Gastrocnemius medialis (tissue), 4 donors: ENCODE measurements at places on chromosomes 11 and 22.
A peak's percentile ranks its signal among the peaks of the same experiment; 100 is the strongest.

DNA sequence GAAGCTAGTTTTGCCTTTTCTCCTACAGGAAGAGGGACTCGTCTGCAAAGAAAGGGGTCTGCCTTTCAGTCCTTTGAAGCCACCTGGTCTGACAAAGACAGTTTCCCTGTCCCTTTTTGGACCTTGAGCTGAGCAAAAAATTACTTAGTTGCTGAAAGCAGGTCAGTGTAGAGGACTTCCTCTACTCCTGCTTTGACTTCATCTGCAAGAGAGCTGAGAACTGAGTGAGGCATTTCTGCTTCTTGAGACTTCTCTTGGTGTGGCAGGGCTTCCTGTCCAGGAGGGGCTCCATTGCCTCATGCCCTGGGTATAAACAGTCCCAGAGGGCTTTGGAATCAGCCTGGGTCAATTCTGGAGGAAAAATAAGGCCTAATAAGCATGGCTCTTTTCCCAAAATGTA, 73.1 kb downstream of the ZNRF3 start:
- DNase-seq: no peak

DNA sequence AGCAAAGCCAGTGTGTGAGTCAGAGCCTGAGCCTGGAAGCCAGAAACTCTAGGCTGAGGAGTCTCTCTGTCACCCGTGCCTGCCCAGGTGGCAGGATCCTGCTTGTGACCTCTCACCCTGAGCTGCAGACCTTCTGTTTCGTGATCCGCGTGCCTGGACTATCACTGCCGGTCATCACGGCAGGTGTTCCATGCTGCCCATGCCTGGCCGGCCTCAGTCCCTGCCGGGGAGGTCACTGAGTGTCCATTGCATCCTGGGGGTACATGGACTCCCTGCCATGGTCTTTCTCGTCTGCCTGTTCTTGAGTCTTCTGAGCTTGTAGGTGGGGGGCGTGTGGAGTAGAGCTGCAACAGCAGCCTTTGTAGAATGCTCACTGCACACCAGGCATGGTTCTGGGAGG, 1032.4 kb downstream of the TBC1D22A start:
- no peak for DNase-seq

- DNase-seq: no peak
These were observed 621.0 kb upstream of the ANO3 start for GRCh38 chr11:25710975-25711374.

DNA sequence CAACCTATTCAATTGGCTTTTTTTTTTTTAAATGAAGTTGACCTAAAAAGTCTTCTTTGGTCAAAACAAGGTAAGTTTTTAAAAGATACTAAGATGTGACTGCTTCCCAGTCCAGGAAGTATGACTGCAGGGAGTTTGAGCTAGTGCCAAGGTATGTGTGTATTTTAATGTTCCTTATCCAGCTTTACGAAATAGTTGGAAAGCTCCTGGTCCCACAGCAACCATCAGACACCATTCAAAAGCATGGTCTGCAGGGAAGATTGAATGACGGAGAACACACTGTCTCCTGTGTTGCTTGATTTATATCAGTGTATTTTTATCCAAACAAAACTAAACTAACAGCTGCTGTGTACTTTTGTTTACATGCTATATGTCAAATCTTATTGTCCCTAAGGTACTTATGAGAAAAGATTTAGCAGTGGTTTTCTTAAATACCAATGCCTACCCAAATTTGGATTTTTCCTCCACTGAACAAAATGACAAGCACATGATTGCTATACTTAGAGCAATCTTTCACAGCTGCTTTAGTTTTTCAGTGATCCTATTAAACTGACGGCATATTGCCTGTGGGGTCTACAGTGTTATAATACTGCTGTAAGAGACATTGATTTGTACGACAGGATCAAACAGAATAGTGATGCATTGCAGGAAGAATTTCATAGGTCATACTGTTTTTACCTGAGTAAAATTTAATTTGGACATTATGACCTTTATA, 122.9 kb downstream of the DCDC1 start:
- peak; percentile 55 for DNase-seq

DNA sequence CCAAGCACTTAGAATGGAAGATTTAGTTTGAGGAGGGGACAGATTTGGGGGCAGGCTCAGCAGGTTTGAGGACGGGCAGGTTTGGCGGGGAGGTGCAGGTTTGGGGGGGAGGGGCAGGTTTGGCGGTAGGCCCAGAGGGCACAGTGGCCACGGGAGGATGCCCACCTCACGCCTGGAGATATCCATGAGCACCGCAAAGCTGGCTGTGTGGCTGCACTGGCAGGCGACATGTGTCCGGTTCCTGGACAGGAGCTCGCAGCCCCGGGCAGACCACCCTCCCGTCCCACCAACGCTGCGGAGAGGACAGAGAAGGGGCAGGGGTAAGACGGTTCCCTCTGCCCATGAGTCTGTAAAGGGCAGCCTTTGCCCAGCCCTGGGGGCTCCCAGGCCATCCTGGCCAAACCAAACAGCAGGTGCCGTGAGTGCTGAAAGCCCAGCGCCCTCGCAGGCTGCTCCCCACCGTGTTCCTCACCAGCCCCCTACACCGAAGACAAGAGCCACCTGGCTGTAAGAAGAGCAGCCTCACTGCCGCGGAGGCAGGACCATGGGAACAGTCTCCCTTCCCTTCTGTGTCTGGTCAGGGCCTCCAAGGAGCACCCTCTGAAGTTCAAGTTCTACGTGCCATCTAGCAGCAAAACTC, 43.0 kb downstream of the TRMU start:
- DNase-seq: no peak

- DNase-seq: no peak
These were observed 36.8 kb downstream of the MRTFA start for GRCh38 chr22:40599731-40600130.

- no peak for DNase-seq
These were observed 133.8 kb upstream of the TRPC6 start for GRCh38 chr11:101717619-101718018.

- peak; percentile 75 for DNase-seq
These were observed at the start of gene DTX4 for GRCh38 chr11:59171508-59172322. TSS of gene DTX4 (plus strand) at chr11:59172132. CDS start at chr11:59172596, 464 bp downstream.

DNA sequence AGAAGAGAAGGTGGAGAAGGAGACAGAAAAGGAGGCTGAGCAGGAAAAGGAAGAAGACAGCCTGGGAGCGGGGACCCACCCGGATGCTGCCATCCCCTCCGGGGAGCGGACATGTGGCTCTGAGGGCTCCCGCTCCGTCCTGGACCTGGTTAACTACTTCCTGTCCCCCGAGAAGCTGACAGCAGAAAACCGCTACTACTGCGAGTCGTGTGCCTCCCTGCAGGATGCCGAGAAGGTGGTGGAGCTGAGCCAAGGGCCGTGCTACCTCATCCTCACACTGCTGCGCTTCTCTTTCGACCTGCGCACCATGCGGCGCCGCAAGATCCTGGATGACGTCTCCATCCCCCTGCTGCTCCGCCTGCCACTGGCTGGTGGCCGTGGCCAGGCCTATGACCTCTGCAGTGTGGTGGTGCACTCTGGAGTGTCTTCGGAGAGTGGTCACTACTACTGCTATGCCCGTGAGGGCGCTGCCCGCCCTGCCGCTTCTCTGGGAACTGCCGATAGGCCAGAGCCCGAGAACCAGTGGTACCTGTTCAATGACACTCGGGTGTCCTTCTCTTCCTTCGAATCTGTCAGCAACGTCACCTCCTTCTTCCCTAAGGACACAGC, 21.4 kb downstream of the USP35 start:
- no peak for DNase-seq

DNA sequence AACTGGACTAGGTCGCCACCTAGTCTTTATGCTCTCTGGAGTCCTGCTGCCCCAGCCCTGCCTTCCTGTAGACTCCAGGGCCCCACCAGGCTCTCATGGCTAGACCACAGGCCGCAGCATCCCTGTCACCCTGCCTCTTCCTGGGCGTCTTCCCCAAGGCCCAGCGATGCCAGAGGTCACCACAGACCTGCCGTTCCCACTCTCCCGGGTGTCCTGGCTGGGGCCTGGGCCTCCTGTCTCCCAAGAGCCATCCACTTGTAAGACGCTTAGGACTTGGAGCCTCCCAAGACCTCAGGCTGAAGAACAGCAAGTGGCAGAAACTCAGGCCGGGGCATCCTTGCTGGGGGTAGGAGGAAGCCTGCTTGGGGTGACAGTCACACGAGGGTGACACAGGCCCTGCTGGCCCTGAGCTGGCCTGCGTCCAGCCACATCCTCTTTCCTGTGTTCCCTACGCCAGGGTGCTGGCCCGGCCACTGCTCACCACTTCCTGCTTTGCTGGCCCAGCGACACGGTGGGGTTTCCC, 2.0 kb upstream of the TCIRG1 start:
- no peak for DNase-seq

DNA sequence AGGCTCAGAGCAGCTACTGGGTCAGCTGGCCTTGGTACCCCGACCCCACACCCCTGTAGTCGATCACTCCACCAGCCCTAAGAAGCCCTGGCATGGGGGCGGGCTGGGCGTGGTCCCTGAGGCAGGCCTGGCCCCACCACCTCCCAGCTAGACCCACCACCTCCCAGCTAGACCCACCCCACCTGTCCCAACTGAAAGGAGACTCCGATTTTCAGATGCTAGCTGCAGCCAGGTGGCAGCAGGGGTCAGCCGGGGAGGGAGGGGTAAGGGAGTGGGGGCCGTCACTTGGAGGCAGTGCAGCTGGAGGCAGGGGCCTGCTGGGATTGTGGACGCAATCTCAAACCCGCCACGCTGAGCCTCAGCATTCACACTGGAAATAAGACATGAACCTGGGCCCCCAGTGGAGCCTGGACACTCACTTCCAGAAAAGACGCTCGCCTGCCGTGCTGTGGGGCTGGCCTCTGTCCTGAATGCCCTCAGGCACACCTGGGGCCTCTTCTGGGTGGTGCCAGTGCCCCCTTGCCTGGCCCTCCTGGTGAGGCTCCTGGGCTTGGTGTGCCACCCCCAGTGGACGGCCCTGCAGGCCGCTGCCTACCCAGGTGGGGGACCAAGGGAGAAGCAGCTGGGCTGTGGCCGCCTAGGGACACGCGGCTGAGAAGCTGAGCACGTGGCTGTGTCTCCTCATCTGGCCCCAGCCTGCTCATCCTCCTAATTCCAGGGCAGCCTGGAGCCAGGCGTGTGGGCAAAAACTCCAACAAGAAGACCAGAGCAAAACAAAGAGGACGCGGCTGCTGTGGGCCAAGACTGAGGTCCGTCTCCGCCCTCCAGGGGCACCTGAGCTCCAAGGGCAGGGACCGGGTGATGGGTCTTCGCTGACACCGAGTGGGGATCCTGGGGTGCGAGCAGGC, 26.7 kb downstream of the OSBPL5 start:
- DNase-seq: no peak

DNA sequence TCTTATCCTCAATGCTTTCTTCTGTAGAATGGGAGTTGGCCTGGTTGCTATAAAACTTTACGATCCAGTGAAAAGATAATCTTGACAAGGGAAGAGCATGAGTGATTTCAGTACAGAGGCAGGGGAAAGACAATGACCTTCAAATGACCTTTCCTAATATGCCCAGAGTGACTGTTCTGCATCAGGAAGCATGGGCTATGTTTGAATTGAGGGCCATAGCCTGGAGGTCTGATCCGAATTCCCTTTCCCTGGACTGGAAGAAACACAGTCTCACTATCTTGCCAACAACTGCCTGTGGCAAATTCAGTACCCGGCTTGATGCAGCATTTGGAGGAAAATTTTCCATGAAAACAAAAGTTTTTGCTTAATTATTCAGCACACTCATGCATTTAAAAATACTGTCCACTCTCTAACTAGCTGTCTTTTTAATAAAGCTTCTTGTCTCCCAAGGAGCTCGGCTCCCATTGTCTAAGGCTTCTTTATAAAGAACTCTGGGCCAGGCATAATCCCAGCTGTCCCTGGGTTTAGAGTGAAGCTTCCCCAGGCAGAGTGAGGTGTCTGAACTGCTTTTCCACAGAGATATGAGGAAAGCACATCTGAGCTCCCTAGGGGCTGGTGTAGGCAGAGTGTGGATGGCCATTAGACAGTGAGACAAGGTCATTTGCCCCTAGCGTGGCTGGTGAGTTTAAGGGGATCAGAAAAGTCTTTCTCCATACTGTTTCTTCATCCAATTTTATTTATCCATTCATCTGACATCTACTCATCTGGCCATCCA, 132.7 kb upstream of the CADM1 start:
- no peak for DNase-seq

GRCh38 chr11:27193434-27194225, 153.0 kb downstream of the BBOX1 start:
- no peak for DNase-seq

- DNase-seq: no peak
These were observed 23.7 kb downstream of the USP47 start for GRCh38 chr11:11865449-11865848.

DNA sequence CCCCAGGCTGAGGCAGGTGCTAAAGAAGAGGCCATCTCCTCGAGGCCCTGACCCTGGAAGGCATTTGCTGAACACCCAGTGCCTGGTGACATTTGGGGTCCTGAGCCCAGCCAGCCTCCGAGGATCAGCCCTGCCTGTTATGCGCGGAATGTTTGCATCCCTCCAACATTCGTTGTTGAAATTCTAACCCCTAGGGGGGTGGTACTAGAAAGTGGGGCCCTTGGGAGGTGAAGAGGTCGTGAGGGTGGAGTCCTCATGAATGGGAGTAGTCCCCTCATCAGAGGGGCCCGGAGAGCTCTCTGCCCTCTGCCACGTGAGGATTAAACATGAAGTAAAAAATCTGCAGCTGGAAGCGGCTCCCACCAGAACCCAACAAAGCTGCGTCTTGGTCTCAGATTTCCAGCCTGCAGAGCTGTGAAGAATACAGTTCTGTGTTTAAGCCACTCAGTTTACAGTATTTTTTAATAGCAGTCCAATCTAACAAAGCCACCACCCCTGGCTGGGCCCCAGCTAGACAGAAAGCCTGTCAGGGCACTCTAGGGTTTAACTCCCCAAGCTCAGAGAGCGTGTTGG, 35.3 kb upstream of the SEPTIN5 start:
- no peak for DNase-seq

DNA sequence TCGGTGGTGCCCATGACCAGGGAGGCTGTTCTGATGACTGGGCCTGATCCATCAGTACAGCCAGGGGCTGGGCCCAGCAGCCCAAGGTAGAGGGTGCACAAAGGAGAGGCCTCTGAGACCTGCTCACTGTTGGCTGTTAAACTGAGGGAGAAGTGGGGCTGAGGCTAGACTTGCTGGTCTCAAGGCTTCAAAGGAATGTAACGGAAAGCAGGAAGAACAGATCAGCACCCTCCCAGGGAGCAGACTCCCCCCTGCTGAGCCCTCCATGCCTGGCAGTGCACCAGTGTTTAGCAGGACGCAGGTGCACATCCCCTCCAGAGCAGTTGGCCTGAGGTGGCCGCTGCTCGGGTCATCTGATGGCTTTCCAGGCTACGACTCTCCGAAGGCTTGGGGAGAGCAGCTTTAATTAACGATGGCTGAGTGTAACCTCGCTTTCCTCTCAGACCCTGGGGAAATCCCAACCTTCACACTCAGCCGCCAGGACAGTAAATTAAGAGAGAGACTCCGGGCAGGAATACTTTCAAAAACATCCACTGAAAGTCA, 255.7 kb upstream of the NARS2 start:
- DNase-seq: no peak

GRCh38 chr11:65575568-65576231, at the start of gene EHBP1L1:
TSS of gene EHBP1L1 (plus strand) at chr11:65576053. CDS start at chr11:65576303, 250 bp downstream.
- DNase-seq: no peak

GRCh38 chr11:23759489-23759888, 737.4 kb upstream of the LUZP2 start:
- DNase-seq: no peak
